Esophagus muscularis mucosa (tissue), 4 donors: ENCODE measurements at places on chromosomes 2 and 18. TPM values are rescaled to one million over a fixed set of nuclear protein-coding genes. Genes with fewer than 3 reads are reported as not detected.

DNA sequence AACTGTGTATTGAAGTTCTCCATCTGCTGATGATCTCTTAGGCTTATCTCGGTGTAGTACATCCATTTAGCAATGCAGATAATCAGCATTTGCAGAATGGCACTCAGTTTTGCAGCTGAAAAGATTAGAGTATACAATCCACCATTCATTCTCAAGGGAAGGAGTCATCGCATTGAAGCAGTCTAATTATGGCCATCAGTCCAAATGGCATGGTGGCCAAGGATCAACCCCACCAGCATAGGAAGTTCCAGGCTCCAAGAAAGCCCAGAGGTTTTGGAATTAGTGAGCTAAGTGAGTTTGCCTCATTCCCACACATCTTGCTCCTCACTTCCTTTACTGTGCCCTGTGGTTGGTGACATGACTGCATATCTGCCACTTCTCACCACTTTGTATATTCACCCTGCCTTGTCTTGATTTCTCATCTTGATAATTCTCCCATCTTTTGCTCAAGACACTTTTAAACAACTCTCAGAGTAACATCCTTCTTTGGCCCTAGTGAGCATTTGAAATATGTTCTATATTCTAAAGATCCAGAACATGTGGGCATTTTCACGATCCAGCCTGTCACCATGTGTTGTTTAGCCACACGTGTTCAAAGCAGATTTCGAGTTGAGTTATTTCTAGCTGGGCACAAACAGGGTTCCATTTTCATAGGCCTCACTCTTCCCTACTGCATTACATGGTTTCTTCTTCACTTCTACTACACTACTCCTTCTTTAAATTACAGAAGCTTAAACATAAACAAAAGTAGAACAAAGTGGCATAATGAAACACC, 1119.8 kb downstream of the TSN start:
- H3K4me3 ChIP-seq: no peak overlapping the region
- H3K36me3 ChIP-seq: no peaks in the 10 kb centered on the region
- no peaks in the 10 kb centered on the region for H3K27me3 ChIP-seq
- H3K27ac ChIP-seq: no peak overlapping the region
- H3K4me1 ChIP-seq: no peaks in the 10 kb centered on the region
- no peak for DNase-seq

- peaks cover 94% of the 10 kb centered on the region for H3K4me1 ChIP-seq
- H3K27me3 ChIP-seq: no peaks in the 10 kb centered on the region
- H3K27ac ChIP-seq: peak overlapping the region; percentile 80
- DNase-seq: no peak
Observed at GRCh38 chr2:205764270-205764746, 82.0 kb downstream of the NRP2 start.

DNA sequence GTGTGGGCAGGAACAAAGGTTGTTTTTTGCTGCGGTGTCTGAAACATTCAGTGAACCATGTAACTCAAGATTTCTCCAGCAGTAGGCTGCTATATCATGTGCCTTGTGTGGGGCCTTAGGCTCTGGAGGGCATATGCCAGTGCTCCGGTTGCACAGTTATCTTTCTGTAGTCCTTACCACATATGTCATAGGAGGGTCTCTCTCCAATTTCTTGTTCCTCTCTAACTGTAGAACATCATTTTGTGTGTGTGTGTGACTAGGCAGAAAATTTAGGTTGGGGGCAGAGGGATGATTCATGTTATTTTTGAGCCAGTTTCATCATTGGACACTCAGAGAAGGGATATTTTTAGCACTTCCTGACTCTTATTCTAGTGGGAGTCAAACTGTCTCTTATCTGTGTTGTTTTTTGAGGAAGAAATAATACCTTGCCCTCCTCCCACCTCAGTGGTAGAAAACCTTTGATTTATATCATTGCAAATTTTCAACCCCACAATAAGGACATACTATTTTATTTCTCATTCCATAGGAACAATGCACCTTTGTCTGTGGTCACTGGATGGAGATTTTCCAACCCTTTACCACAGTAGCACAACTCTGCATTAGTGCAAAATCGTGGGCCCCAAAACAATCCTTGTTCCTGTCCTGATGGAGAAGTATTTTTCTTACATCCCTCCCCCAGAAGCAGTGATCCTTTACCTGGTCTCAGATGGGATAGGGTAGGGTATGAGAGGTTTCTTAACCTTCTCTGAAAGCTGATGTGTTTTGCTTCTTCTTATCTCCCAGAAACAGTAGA, 113.9 kb downstream of the CCDC74A start:
- H3K27me3 ChIP-seq: no peaks in the 10 kb centered on the region
- no peak for DNase-seq
- H3K36me3 ChIP-seq: no peaks in the 10 kb centered on the region
- no peak overlapping the region for H3K4me3 ChIP-seq
- H3K27ac ChIP-seq: no peak overlapping the region
- no peaks in the 10 kb centered on the region for H3K4me1 ChIP-seq

- H3K27me3 ChIP-seq: no peaks in the 10 kb centered on the region
- H3K4me1 ChIP-seq: peaks cover 6% of the 10 kb centered on the region
Observed at GRCh38 chr2:109528811-109529501, 84.8 kb downstream of the SEPTIN10 start.

GRCh38 chr2:15733867-15734673, 142.4 kb downstream of the DDX1 start:
- peaks cover 61% of the 10 kb centered on the region for H3K4me1 ChIP-seq
- no peak for DNase-seq
- peak overlapping the region; percentile 8 for H3K27ac ChIP-seq
- no peaks in the 10 kb centered on the region for H3K27me3 ChIP-seq

DNA sequence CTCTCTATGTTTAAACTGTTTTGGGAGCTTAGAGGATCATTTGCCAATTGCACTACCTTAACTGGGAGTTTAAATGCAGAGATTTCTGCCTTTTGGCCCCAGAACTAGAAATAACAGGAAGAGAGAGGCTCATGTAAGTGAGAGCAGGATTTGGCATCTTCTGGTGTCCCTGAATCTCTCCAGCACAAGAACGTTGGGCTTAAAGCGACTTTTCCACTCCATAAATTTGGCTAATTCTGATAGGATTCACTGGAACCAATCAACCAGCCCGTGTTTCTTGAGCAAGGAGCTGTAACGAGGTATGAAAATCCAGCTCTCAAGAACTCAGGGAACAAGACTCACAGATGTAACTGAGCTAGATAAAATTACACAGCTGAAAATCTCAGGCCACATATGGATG, 181.0 kb downstream of the C1D start:
- H3K27ac ChIP-seq: no peak overlapping the region
- H3K4me1 ChIP-seq: no peaks in the 10 kb centered on the region
- no peaks in the 10 kb centered on the region for H3K27me3 ChIP-seq
- no peaks in the 10 kb centered on the region for H3K36me3 ChIP-seq

DNA sequence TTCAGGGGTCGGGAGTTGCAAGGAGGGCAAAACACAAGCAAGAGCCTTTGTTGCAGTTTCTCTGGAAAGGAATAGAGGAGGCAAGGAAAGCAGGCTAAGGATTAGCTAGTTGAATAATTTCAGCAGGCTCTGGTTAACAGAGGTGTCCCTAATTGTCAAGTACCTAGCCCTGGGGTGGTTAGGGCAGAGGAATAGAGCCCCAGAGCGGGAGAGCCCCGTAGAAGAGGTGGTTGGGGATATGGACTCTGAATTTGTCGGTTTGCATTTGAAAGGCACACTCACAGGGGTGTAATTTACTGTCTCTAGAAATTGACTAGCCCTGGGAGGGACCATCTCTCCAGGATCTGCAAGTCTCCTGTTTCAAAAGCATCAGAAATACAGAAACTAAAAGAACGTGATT, 1030.2 kb downstream of the TMEM182 start:
- no peaks in the 10 kb centered on the region for H3K36me3 ChIP-seq
- peaks cover 11% of the 10 kb centered on the region for H3K4me1 ChIP-seq
- H3K27me3 ChIP-seq: no peaks in the 10 kb centered on the region
- no peak overlapping the region for H3K27ac ChIP-seq
- DNase-seq: no peak

- no peak overlapping the region for H3K4me3 ChIP-seq
- H3K4me1 ChIP-seq: peaks cover 19% of the 10 kb centered on the region
- H3K27ac ChIP-seq: no peak overlapping the region
- no peaks in the 10 kb centered on the region for H3K27me3 ChIP-seq
Observed at GRCh38 chr2:40388161-40388560, 63.7 kb downstream of the SLC8A1 start.

Gene BCL11A
- 3.5 TPM for total RNA-seq

Gene RUFY4
- total RNA-seq: not detected

Gene C2orf78
- total RNA-seq: not detected

Gene LYG2
- not detected for total RNA-seq

Gene ANKRD30BL
- total RNA-seq: not detected

Gene SALL3
- not detected for total RNA-seq

Gene PCARE
- not detected for total RNA-seq

Gene ANKRD62
- not detected for total RNA-seq
